CD4-positive, alpha-beta T cell (primary cell): ENCODE measurements at places on chromosomes 1 and 21.

GRCh38 chr1:208536212-208536611 is 292.0 kb upstream of the PLXNA2 start:
- DNase-seq = no peak

DNA sequence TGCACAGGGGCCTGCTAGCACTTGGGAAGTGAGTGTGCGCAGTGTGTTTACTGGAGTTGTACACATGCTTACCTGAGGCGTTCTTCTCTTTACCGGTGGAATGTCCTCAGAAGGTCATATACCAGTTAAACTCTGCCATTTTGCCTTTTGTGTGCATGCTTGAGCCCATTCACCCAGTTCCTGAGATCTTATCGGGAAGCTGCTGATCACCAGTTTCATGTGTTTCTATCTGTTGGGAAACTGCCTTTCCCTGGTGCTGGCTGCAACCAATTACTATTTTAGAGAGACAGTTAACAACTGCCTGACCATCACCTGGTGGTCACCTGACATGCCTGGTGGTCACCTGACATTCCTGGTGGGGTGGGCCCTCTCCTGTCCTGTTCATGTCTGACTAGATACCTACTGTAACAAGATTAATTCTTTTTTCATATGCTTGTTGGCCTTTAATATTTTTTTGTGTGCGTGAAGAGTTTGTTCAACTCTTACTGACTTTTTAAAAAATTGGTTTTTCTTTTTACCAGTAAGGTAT is 137.0 kb downstream of the RASAL2 start:
- no peak for DNase-seq

DNA sequence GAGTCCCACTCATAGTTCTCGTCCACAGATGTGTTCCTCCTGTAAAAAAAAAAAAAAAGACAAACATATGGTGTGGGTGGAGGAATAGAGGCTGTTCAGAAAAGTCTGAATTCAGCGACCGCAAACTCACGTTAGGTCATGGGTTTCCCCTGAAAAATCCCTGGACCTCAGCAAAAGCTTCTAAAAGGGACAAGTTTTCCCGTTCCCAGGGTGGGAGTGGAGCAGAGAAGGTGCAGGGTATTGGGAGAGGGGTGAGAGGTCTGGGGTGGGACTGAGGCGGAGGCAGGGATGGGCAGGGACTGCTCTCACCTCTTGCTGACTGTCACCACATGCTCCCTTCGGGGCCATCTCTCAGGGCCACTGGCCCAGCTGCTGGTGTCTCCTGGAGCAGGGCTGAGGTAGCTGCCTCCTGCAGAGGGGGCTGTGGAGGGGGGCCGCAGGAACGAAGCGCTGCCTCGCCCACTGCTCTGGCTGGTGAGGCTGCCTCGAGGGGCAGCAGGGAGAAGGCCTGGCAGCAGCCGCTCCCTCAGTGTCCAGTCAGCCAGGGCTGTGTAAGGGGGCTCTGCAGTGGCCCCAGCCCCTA is 2.6 kb upstream of the TAGLN2 start:
- no peak for DNase-seq

GRCh38 chr1:28737307-28738132 is 780 bp downstream of the YTHDF2 start:
- DNase-seq = peak; percentile 34

DNA sequence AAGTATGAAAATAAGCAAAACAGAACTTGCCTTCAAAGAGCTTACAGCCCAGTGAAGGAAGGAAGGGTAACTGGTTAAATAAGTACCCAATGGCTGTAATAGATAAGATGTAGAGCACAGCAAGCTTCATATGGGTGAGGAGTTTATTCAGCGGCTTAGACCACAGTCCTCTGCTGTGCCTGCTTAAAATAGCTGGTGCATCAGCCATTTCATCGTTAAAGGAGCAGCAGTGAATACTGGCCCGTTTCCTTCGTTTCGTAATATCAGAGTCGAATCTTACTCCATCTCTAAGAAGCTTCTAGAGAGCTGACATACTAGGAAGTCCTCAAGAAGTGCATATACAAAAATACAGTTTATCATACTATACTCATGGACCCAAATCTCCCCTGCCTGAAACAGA is 286.5 kb downstream of the NFIA start:
- DNase-seq = no peak

DNA sequence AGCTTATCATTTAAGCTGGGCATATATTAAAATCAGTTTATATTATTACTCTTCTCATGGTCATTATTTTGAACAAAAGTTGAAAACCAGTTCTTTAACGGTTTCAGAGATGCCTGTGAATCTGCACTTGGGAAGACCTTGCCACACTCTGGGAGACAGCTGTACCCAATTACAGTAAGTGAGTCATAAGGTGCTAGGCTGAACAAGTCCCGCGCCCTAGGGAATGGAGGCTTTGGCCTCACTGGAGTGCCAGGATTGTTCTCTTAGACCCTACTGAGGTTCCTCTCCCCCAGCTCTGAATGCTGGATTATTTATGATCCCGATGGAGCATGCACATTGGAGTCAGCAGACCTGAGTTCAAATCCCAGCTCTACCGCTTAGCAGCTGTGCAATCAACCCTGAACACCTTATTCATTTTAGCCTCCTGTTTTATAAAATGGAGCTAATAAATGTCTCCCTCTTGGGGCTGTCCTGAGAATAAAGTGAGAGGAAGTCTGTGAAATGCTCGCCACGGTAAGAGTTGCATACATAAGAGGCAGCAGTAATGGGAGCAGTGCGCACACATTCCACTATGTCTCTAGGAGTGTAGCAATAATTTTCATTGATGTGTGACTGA is 266.2 kb downstream of the FOXD2 start:
- no peak for DNase-seq

DNA sequence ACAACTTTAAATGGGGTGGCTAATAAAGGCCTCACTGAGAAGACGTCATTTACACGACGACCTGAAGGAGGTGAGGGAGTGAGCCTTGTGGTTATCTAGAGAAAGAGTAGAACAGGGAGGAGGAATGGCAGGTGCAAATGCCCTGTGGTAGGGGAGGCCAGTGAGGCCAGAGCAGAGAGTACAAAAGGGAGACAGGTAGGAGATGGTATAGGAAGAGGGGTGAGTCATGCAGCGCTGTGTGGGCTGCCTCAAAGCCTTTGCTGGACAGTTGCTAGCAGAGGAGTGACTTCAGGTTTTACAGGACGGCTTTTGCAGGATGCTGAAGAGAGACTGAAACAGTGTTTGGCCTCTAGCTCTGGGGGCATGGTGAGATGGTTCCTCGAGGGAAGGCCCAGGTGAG is 116.0 kb downstream of the IER5 start:
- DNase-seq = no peak

DNA sequence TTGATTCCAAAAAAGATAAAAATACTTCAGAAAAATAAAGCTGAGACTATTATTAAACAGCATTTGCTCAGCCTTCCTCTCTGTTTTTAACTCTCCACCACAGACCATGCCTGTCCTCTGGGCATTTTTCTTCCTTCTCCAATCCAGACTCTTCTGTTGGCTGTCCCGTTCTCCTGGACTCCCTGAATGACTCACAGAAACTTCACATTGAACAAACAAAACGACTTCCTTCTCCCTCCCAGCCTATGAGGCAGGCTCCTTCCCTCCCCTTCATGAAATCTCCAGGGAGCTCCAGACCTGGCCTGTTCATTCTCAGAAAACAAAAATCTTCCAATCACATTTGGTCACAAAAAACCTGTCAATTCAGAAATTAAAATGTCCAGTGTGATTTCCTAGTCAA is 421.3 kb downstream of the NPHP4 start:
- no peak for DNase-seq

DNA sequence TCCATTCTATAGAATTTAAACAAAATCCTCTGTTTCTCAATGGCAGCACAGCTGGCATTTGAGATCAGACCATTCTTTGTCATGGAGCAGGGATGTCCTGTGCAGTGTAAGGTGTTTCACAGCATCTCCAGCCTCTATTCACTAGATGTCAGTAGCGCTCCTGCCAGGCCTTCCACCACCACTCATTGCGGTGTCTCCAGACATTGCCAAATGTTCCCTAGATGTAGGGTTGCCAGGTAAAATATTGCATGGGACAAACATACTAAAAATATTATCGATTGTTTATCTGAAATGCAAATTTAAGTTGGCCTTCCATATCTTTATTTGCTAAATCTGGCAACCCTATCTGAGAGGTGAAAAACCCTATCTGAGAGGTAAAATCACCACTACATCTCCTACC is 11.7 kb downstream of the ITLN2 start:
- DNase-seq = no peak

- no peak for DNase-seq
These were observed 174.1 kb downstream of the PBX1 start for GRCh38 chr1:164733070-164733469.

DNA sequence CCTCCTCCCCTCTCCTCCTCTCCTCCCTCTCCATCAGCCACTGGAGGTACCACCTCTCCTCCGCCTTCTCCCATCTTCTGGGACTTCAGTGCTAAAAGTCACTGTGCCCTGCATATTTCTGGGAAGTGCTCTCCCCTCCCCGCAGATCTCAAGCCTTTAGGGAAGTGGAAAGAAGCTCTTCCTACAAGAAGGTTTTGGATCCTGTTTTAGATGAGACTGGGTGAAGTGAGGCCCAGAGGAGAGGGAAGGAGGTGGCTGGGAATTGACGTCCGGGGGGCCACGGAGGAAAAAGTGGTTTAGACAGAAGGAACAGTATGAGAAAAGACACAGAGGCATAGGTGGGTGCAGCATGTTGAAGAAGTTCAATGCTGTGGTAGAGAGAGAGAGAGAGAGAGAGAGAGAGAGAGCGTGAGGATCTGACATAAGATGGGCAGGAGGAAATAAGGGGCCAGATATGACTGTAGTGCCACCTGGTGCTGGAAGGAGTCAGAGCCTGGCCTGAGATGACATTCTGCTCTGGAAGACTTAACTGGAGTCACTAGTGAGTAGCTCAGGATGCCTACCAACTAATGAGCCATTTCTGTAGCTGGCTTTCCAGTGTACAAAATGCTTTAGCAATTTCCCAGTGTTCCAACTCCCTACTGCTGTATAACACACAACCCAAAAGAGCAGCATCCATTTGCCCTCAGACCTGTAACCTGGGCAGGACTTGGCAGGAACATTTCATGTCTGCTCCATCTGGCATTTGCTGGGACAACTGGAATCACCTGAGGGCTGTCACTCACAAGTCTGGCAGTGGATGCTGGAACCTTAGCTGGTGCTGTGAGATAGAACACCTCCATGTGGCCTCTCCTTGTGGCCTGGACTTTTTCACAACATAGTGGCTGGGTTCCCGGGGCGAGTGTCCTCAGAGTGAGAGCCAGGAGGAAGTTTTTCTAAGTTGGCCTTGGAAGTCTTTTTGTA is 16.6 kb upstream of the ZSCAN20 start:
- DNase-seq = peak; percentile 75

GRCh38 chr1:2528966-2529783 is 888 bp downstream of the HES5 start:
- DNase-seq = peak; percentile 78

GRCh38 chr1:205666372-205667166 is 13.7 kb downstream of the SLC45A3 start:
- no peak for DNase-seq

DNA sequence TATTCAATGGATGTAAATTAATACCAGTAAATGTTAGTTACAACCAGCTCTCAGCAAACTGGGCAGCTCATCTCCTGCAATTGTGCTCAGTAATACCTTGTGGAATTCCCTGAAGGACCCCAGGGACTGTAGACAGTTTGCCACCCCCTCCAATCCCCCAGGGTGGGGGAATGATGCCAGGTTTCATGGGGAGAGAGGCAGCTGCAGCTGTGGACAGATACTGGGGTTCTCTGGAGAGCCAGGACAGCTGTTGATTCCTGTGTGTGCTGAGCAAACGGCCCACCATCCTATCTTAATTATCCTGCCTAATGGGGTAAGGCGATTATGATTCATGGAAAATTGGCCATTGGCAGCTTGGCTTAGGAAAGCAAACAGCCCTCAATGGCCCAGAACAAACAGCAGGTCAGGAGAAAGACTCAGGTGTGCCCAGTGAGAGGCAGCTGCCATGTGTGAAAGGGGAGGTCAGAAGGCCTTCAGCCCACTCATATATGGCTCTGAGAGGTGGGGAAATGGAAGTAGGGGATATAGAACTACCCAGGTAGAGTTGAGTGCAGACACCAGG is 148.9 kb upstream of the CTTNBP2NL start:
- DNase-seq = no peak

- DNase-seq = no peak
These were observed 394 bp upstream of the GRHL3 start for GRCh38 chr1:24318615-24319311.

- DNase-seq = no peak
These were observed 9.2 kb upstream of the SERTAD4 start for GRCh38 chr1:210223226-210223904.

GRCh38 chr1:152953761-152954160 is 6.8 kb downstream of the SPRR5 start:
- no peak for DNase-seq

GRCh38 chr1:89460325-89460724 is 64.3 kb upstream of the LRRC8B start:
- no peak for DNase-seq

- no peak for DNase-seq
These were observed 475.2 kb downstream of the SETD4 start for GRCh38 chr21:35585155-35585554.

- DNase-seq = no peak
These were observed 24.5 kb upstream of the GLIS1 start for GRCh38 chr1:53763461-53763860.

DNA sequence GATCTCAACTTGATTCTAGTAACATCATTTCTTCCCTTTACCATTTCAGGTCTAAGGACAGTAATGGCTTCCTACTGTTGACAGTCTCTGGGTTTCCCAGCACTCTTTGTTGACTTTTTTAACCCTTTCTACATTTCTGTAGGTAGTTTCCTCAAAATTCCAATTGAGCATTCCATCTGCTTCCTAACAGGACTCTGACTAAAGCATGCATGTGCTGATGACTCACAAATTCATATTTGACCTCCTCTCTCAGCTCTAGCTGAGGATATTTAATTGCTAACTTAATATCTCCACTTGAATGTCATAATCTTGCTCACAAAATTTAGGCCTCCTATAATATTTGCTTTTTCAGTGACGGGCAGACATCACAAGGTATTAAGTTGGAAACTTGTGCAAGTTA is 93.3 kb upstream of the ZNHIT6 start:
- no peak for DNase-seq

DNA sequence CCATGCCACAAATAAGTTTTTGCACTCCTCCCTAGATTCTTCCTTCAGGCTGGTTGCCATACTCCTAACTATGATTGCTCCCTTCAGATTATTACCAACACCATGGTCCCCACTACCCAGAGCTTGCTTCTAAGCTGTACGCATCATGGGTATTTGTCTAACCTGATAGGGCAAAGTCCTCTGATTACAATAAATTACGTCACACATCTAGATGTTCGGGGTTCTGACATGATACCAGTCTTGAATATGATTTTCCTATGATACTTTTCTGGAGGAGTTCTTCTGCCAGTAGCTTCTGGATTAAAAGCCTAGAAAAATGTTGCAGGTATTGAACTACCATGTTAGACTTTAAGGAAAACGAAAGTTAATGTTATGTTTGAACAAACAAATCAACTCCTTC is 67.2 kb downstream of the NUF2 start:
- DNase-seq = no peak

DNA sequence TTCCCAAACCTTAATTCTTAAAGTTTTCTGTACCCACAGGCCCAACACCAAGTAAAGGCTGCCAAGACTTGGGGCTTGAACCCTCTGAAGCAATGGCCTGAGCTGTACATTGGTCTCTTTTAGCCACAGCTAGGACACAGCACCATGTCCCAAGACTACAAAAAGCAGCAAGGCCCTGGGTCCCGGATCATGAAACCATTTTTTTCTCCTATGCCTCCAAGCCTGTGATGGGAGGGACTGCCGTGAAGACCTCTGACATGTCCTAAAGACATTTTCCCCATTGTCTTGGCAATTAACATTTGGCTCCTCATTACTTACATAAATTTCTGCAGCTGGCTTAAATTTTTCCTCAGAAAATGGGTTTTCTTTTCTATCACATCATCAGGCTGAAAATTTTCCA is 30.9 kb downstream of the ZNF670 start:
- DNase-seq = no peak
